ENCODE measurements at places on chromosomes 13 and 19.

GRCh38 chr13:73945871-73946270 lies 188.3 kb downstream of the KLF12 start:
- no peak for DNase-seq

DNA sequence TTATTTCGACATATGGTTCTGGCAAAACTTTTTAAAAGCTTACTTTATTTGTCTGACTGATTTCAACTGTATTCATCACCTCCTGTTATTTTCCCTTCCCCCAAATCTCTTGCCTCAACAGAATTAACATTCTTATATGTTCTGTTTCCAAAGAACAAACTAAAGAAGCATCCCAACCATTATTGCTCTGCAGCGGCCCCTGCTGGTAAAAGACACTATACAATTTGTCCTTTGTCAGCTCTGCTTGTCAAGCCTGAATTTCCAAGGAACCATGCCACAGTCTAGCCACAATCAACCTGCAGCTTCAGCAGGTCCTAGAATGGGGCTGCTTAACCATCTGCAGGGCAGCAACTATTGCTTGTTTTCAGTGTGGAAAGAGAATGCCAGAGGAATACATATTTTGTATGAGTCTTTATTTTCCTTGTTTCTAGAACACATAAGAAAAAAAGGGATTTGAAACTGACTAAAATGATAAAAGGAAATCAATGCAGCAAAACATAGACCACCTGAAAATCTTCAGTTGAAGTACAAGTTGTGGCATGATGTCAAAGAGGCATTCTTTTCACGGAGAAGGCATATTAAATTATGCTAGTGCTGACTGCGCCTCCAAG lies 845.3 kb downstream of the DIAPH3 start:
- DNase-seq: peak; percentile 53

DNA sequence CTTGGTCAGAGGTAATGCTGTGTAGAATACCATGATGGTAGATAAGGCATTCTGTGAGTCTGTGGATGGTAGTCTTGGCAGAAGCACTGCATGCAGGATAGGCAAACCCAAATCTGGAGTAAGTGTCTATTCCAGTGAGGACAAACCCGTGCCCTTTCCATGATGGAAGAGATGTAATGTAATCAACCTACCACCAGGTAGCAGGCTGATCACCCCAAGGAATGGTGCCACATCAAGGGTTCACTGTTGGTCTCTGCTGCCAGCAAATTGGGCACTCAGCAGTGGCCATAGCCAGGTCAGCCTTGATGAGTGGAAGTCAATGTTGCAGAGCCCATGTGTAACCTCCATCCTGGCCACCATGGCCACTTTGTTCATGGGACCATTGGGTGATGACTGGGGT lies 155.0 kb downstream of the RAP2A start:
- DNase-seq: no peak

GRCh38 chr13:90562443-90562842 lies 785.0 kb upstream of the MIR17HG start:
- DNase-seq: no peak

GRCh38 chr13:61927648-61928047 lies 512.0 kb upstream of the PCDH20 start:
- no peak for DNase-seq

- no peak for DNase-seq
These were observed 184.4 kb downstream of the NALCN start for GRCh38 chr13:101231751-101232428.

GRCh38 chr13:40429706-40430545 lies 236.5 kb downstream of the FOXO1 start:
- DNase-seq: no peak

DNA sequence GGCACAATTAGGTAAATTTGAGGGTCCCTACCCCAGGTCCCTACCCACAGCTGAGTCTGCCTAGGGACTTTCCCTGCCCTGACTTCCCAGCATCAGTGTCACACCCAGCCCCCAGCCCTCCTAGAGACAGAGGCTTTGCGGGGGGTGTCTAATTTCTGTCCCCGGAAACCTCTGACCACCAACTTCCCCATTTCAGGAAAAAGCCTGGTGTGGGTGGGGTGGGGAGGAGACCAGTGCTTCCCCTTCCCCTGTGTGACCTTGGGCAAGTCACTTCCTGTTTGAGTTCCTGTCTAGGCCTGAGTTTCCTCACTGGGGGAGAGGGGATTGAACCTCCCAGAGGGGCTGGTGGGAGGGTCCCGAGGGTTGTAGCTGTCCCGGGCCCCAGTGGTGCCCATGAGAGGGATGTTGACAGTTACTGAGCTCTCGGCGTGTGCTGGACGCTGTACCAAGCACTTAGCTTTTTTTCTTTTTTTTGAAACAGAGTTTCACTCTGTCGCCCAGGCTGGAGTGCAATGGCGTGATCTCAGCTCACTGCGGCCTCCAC lies 7.9 kb downstream of the VASP start:
- no peak for DNase-seq

GRCh38 chr13:113407103-113407530 lies 43.2 kb upstream of the GRTP1 start:
- no peak for DNase-seq

DNA sequence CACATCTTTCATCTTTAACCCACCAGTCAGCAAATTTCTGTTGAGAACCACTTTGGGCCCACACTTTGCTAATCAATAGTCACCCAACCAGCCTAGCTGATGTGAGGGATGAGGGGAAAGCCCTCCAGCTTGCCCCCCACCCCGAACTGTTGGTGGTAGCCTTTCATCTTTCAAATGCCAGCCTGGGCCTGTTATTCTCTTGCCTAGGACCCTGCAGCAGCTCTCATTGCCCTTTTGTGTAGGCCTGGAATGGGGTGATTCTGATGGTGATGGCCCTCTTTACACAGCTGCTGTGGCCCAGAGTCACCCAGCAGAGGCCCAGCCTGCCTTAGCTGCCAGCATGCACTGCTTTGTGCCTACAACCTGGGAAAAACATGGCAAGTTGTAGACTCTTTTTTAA lies 294.5 kb downstream of the SLC7A1 start:
- DNase-seq: no peak

DNA sequence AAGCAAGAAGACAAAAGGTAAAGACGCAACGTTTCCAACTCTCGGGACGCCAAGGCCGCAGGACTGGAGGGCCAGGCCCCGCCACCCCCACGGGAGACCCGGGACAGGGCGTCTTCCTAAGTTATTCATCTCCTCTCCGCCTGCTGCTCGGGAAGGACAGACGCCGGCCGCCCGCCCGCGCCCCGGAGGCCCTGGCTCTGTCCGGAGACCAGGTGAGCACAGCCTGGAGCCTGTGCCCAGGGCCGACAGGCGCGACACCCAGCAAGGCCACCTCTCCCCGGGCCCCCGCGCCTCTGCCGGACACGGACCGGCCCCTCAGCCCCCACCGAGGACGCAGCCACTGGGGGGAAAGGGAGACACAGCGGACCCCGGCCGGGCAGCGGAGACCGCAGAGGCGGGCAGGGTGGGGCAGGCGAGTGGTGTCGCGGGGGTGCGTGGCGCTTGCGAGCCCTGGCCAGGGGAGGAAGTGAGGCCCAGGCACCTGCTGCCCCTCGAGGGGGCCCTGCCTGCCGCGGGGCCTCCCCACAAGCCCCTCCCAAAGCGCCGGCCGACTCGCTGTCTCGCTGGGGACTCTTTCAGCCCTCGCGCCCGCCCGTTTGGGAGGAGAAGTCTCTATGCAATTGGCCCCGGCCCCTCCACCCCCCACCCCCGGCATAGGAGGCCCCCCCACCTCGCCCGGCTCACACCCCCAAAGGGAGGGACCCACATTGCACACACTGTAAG lies 17.2 kb downstream of the SMIM24 start:
- DNase-seq: no peak

DNA sequence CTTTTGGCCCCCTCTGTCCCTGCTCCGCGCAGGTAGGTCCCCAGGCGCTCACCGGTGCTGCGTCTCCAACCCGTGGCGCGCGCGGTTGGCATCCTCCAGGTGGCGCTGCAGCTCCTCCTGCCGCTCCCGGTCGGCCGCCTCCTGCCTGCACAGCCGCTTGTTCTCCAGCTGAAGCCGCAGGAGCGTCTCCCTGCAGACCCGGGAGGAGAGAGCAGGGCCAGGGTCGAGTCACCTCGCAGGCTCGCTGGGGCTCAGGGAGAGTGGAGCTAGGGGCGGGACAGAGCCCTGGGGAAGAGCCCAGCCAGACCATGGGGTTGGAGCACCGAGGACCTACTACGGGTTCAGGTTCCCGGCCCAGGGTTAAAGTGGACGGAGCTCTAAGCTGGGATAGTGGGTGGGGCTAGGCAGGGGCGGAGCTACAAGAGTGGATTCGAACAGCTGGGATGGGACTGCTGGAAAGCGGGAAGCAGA lies 9.3 kb downstream of the HOOK2 start:
- DNase-seq: no peak

DNA sequence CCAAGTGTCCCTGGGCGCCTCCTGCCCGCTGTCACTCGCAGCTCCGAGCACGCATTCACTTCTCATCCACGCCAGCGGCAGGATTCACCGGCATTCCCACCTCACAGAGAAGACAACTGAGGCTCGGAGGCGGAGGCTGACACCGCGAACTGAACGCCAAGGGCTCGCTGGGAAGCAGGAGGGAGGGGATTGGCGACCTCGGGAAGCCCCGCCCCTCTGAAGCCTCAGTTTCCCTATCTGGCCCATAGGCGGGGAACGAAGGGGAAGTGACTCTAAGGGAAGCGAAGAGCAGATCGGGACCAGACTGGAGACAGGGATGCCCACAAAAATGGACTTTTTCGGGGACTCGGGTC lies 256 bp downstream of the MICOS13 start:
- no peak for DNase-seq

GRCh38 chr13:67033170-67033569 lies 197.0 kb downstream of the PCDH9 start:
- no peak for DNase-seq

DNA sequence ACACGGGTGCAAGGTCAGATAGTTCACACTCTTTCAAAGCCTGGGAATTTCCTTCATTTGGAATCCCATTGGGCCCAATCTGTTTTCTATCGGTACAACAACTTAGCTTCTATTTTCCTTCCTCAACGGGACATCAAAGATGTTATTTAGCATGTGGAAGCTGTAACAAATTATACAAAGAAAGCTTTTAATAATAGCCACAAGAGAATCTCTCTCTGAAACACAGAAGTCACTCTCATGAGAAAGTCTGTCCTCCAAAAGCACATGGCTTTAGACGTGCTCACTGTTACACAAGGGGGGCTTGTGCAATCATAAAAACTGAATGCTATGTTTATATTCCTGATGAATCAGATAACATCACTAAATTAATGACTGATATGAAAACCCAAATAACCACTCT lies 28.9 kb upstream of the CYSLTR2 start:
- no peak for DNase-seq

DNA sequence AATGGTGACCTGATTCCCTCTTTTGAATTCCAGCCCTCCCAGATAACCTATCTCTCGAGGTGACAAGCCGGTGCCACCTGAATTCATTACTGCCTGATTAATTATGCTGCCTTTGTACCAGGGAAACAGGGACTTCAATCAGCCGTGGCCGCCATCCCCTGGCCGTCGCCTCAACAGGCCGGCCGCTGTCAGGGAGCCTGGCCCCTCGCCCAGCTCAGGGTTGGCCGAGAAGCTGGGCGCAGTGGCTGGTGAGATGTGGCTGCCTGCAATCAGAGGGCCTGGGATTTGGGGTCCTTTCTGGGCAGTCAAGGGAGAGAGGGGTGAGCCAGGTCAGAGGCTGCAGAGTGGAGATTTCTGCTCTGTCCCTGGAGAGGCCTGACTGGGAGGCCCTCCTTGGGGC lies 91.2 kb downstream of the KCTD15 start:
- no peak for DNase-seq

GRCh38 chr19:20422216-20423205 lies 143.1 kb downstream of the ZNF737 start:
- no peak for DNase-seq

GRCh38 chr13:25171517-25172302 lies at the start of gene AMER2:
TSS of gene AMER2 (minus strand) at chr13:25172288. CDS start at chr13:25171619, 669 bp downstream.
- DNase-seq: no peak

- DNase-seq: no peak
These were observed 7.3 kb downstream of the PARP4 start for GRCh38 chr13:24505256-24505655.

DNA sequence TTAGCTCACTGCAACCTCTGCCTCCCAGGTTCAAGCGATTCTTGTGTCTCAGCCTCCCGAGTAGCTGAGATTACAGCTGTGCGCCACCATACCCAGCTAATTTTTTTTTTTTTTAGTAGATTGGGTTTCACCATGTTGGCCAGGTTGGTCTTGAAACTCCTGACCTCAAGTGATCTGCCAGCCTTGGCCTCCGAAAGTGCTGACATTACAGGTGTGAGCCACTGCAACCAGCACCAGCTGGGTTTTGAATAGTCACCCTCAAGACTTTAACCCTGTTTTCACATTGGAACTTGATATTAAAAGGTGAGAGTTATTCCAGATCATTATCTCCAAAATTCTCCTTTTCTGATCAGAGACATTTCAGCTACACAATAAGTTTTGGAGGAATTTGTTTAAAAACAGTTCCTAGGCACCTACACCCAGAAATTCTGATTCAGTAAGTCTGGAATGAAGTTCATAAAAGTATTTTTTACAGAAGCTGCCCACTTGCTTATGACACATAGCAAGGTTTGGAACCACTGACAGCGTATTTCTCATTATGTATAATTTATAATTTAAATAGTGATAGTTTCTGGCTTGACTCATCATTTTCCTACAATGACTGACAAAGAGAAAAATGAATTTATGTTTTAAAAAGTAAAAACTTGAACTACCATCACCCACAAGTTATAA lies 417.3 kb downstream of the DIAPH3 start:
- no peak for DNase-seq

GRCh38 chr19:4730740-4731171 lies 7.1 kb upstream of the DPP9 start:
- DNase-seq: no peak

GRCh38 chr13:112347986-112348385 lies 28.2 kb upstream of the SPACA7 start:
- no peak for DNase-seq

- no peak for DNase-seq
These were observed 128.3 kb downstream of the LMO7 start for GRCh38 chr13:75764251-75764925.

DNA sequence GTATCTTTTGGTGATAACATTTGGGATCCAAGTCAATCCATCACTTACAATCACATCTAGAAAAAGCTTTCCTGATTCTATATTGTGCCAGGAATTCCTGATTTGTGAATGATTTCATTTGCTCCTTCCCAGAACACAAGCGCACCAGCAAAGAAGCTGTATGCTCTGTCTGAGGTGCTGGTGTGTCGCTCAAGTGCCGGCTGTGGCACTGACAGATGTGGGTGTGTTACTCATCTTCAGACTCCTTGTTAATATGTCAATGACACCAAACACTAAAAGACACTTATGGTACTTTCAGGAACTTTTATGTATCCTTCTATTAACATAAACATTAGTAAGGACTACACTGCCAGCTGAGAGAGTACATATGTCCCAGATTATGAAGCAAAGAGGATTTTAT lies 429.1 kb downstream of the ITGBL1 start:
- no peak for DNase-seq

GRCh38 chr19:4577020-4577782 lies 17.7 kb upstream of the SEMA6B start:
- no peak for DNase-seq
